ENCODE measurements at places on chromosomes 6 and 20. TPM values are rescaled to one million over a fixed set of nuclear protein-coding genes. Genes with fewer than 3 reads are reported as not detected.

RHAG gene
- total RNA-seq: not detected

MDFI gene
- total RNA-seq: not detected

CLIC5 gene
- 4.3 TPM for total RNA-seq

PRDM13 gene
- total RNA-seq: not detected

SYCP2 gene
- 7.6 TPM for total RNA-seq

C6orf52 gene
- 2.0 TPM for total RNA-seq

CBLN4 gene
- total RNA-seq: not detected

ARHGAP18 gene
- total RNA-seq: 7.5 TPM

PPP1R3G gene
- not detected for total RNA-seq

CD93 gene
- 5.5 TPM for total RNA-seq

TP53TG5 gene
- not detected for total RNA-seq

OPN5 gene
- total RNA-seq: not detected

ACOT13 gene
- total RNA-seq: 20.4 TPM

GUCA1A gene
- total RNA-seq: not detected

EDN3 gene
- total RNA-seq: not detected

RAD21L1 gene
- total RNA-seq: not detected

SIRPD gene
- total RNA-seq: 0.29 TPM

HUS1B gene
- 2.6 TPM for total RNA-seq

Data from T-helper 1 cell treated with Interleukin-12 subunit alpha and Interleukin-12 subunit beta and Interleukin-4 antibody, amounts not matched to agents 30 ng/mL and 1 ng/mL, for 36 hours (primary cell).